ENCODE measurements at places on chromosomes 12 and 14.

DNA sequence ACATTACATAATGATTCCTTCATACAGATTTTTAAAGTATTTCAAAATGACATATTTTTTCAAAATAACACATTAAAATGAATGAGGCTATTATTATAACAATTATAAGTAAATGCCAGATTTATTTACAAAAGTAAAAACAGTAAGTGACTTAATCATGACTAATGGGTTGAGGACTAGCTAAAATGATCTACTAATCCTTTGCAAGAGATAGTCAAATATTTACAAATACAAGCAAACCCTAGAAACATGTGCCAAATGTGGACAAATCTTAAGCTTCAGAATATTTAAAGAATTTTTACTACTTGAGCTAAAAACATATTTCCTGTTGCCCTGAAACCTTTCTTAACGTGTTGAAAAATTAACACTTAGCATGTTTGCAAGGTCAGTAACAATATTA, 74.8 kb downstream of the KIF21A start:
- DNase-seq: no peak

DNA sequence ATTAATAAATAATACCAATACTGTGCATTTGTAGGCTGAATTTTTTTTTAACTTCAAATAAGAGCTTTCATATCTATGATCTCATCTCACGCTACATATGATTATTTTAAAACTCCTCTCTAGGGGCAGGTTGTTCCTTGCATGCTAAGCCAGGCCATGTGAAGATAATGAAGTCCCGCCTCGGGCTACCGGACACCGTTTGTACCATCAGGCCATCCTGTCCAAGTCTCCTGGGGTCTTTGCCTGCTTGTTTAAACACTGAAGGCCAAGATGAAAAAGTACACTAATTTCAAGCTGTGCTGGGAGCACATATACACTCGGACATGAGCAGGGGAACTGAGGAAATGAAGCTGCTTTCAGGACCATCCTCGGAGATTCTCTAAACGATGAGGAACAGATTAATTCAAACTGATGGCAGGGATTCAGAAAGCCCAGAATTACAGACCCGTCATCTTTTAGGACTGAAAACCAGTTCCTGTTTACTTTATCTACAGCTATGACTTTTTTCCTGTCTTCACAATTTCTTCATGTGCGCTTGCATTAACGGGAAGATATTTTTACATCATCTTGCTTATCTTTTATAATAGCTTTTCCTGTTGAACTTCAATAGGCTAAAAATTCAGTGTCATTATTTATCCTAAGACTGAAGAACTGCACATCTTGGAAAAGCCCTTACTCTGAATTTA, 6.3 kb upstream of the ABHD12B start:
- no peak for DNase-seq

DNA sequence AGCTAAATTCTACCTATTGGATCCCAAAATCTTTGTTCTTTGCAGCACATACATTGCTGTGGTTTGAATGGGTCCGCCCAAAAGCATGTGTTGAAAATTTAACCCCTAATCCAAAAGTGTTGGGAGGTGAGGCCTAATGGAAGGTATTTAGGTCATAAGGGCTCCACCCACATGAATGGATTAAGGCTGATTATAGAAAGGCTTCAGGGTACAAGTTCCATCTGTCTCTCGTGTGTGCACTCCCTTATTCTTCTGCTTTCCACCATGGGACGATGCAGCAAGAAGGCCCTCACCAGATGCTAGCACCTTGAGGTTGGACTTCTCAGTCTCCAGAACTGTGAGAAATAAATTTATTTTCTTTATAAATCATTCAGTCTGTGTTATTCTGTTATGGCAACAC, 190.9 kb downstream of the SOX5 start:
- no peak for DNase-seq

DNA sequence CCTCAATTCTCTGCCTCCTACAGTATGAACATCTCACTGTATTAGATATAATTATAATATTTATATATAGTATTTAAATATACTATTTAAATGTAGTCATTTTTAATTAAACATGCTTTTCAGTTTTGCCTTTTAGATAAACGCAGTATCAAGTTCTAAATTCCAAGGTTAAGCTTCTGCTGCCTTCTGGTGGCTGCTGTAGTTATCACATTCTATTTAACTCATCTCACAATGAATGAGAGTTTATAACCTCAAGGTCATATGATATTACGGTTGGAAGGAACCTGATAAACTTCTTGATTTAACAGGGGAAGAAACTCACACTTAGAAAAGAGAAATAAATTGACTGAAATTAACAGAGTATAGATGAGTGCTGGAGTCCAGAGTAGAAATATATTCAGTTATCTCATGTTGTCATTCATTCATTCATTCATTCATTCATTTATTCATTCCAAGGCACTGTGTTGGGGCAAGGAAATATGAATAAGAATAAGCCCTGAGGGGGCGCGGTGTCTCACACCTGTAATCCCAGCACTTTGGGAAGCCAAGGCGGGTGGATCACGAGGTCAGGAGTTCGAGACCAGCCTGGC, 31.9 kb downstream of the GUCY2C start:
- DNase-seq: no peak

DNA sequence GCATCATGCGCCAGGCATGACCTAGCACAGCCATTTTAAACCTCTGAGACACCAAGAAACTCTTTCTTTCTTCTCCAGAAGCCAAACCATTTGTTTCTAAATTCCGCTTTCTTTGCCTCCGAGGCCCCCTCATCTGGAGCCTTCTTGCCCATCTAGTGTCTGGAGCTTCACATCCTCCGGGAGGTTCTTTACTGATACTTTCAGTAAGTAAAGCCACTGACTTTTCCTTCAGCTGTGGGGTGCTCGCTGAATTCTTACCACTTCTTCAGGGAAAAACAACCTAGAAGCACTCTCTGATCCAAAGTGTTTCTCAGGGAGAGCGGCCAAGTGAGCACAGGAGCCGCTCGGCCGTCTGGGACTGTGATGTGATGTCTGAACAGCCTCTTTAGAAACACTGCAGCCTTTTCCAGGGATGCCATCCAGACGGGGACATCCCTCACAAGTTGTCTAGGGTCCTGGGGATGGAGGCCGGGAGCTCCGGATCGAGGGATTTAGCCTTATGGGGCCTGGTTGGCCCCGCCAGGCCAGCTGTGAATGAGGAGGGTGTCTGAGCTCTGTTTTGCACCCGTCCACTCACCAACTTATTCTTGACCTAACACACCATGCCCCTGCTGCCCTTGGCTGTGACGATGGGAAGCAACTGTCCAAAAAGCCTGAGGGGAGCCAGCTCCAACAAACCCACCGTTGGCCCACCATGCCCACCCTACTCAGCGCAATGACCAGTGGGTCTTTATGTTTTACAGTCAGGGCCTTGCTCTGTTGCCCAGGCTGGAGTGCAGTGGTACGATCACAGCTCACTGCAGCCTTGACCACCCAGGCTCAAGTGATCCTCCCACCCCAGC, 160.6 kb downstream of the ZFP36L1 start:
- DNase-seq: no peak

DNA sequence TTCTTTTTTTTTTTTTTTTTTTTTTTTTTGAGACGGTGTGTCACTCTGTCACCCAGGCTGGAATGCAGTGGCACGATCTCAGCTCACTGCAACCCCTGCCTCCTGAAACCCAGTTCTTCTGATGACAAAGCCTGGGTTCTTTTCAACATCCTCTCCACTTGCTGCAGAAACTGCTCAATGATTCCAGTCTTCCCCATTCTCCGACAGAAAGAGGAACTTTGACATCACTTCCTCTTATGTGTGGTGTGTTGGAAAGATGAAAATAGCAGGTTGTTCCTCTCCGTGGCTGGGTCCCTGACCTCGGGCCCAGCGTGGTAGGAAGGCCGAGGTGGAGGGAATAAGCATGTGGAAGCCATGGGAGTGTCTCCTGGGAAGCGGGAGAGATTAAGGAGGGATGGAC, 198.4 kb downstream of the PHETA1 start:
- no peak for DNase-seq

DNA sequence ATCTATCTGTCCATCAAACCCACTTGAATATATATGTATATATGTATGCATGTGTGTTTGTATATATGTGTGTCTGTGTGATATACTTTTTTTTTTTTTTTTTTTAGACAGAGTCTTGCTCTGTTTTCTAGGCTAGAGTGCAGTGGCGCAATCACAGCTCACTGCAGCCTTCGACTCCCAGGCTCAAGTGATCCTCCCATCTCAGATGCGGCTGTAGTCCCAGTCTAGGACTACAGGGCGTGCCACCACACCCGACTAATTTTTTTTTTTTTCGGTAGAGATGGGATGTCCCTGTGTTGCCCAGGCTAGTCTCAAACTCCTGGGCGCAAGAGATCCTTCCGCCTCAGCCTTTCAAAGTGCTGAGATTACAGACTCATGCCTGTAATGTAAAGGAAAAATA, 13.0 kb upstream of the APOBEC1 start:
- DNase-seq: no peak

- no peak for DNase-seq
Observed at GRCh38 chr14:78319887-78320635, 149.9 kb downstream of the NRXN3 start.

DNA sequence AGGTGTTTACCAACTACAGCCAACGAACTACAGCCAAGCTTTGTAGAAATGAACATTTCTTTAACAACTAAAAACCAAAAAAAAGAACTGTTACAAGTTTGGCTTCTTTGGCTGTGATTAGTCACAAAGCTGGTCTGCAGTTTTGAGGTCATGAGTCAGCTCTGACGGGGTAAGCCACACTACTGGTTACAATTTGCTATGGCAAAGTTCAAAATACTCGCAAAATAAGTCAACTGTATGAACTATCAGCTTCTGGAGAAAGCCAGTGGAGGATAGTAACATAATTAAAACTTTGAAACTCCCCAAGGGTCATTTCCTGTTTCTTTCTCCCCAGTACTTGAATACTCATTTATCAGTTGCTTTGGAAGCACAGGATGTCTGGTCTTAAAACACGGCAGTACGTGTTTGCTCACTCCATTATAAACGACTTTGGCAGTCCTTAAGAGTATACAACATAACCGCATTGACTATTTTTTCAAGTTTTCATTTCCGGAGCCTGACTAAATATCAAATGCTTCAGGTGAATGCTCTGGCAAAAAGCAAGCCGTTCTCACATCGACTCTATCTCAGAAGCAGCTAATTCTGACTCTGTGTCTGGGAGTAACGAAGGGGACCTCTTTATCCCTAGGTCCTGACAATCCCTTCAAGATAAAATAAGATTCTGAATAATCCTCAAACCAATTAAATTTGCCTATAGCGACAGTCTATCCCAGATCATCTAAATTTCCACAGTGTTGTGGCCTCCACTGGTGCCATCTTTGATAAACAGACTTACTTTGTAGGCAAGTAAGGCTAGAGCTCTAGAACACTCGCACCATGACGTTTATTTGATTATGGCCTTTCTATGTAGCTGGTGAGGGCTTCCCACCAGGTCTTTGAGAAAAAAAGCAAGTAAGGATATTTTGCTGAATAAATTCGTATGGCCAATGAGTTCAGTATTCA, 10.6 kb downstream of the PHLDA1 start:
- peak; percentile 49 for DNase-seq

DNA sequence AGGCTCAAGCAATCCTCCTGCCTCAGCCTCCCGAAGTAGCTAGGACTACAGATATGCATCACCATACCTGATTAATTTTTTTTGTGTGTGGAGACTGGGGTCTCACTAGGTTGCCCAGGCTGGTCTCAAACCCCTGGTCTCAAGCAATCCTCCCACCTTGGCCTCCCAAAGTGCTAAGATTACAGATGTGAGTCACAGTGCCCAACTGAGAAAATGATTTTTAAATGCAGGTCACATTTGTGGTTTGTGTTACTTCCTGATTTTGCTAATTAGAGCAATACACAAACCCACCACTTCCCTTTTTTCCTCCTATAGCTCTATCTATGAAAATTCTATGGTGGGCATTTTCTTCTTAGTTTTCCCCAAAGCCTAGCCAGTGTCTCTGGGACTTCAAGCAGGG, 45.5 kb upstream of the TMEM263 start:
- DNase-seq: no peak

- DNase-seq: no peak
Observed at GRCh38 chr14:79764323-79764722, 447.0 kb downstream of the DIO2 start.

GRCh38 chr12:116595186-116595585, 36.0 kb downstream of the MAP1LC3B2 start:
- DNase-seq: no peak

GRCh38 chr14:105093431-105094192, 28.4 kb upstream of the GPR132 start:
- peak; percentile 73 for DNase-seq

DNA sequence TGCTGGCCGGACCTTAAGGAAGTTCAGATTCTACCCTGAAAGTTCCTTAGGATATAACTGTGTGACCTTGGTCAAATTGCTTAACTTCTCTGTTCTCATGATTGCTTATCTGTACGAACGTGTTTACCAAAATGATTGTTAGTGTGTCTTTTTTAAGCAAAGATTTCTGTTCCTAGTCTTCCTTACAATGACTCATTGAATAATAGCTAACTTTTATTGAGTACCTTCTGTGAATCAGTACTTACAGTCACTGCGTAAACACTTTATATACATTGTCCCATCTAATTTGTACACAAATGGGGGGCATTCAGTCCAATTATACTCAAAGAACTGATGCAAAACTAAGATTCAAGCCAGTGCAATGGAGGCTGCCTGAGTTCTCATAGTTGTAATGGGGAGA, 4.2 kb upstream of the TMEM30B start:
- no peak for DNase-seq

DNA sequence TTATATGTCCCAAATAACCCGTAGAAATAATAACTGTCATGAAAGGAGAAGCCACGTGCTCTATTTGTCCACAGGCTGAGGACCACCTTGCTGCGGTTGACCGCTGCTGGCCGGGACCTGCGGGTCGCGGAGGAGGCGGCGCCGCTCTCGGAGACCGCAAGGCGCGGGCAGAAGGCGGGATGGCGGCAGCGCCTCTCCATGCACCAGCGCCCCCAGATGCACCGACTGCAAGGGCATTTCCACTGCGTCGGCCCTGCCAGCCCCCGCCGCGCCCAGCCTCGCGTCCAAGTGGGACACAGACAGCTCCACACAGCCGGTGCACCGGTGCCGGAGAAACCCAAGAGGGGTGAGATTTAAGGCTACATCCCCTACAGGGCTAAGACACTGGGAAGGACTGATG, 21.0 kb downstream of the RPGRIP1 start:
- no peak for DNase-seq

- no peak for DNase-seq
Observed at GRCh38 chr14:91830777-91831176, 36.6 kb downstream of the TC2N start.

GRCh38 chr12:69896653-69897381, 71.8 kb downstream of the MYRFL start:
- DNase-seq: no peak

All from activated CD4-positive, CD25-positive, alpha-beta regulatory T cell treated with anti-CD3 and anti-CD28 coated beads, Interleukin-2, amount 50 U/mL, for 72 hours (primary cell).